ENCODE measurements at places on chromosomes 6 and 20.

- H3K4me3 ChIP-seq, result no peak overlapping the region
- H3K27ac ChIP-seq, result no peak overlapping the region
- no peak for DNase-seq
- H3K4me1 ChIP-seq, result no peaks in the 10 kb centered on the region
- no peaks in the 10 kb centered on the region for H3K36me3 ChIP-seq
Measured at GRCh38 chr6:6556161-6556737, 32.3 kb upstream of the LY86 start.

GRCh38 chr6:67887747-67888545 lies 747.1 kb upstream of the ADGRB3 start:
- peaks cover 1% of the 10 kb centered on the region for H3K36me3 ChIP-seq
- H3K27me3 ChIP-seq, result no peaks in the 10 kb centered on the region

DNA sequence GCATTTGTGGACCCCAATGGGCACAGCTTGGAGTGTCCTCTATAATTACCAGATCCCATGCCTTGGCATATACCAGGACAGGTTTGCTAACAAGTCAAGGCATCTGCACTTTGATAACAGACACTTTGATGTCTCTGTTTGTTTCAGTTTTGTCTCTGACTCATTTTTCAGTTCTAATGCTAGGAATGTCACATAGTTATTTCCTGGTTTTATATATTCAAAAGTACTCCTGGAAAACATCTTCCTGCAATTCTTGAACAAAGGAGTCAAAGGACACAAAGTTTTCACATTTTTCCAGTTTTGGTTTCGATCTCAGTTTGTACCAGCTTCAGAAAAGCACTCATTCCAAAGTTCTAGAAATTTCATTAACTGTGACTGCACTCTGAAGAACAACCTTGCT lies 188.1 kb downstream of the FOXC1 start:
- H3K27me3 ChIP-seq, result no peaks in the 10 kb centered on the region
- no peak for DNase-seq

- H3K27me3 ChIP-seq, result no peaks in the 10 kb centered on the region
- no peak overlapping the region for H3K27ac ChIP-seq
- no peak for DNase-seq
- H3K36me3 ChIP-seq, result no peaks in the 10 kb centered on the region
Measured at GRCh38 chr6:136890194-136890839, 31.8 kb upstream of the SLC35D3 start.

GRCh38 chr6:46338131-46338530 lies 153.1 kb downstream of the RCAN2 start:
- DNase-seq, result no peak
- H3K27ac ChIP-seq, result no peak overlapping the region
- no peaks in the 10 kb centered on the region for H3K4me1 ChIP-seq
- no peaks in the 10 kb centered on the region for H3K36me3 ChIP-seq
- no peaks in the 10 kb centered on the region for H3K27me3 ChIP-seq

GRCh38 chr6:144744720-144745119 lies 459.6 kb downstream of the UTRN start:
- no peak for DNase-seq
- H3K27me3 ChIP-seq, result no peaks in the 10 kb centered on the region
- H3K4me3 ChIP-seq, result no peak overlapping the region
- H3K36me3 ChIP-seq, result no peaks in the 10 kb centered on the region

- no peak for DNase-seq
- no peak overlapping the region for H3K4me3 ChIP-seq
- H3K4me1 ChIP-seq, result no peaks in the 10 kb centered on the region
- no peak overlapping the region for H3K27ac ChIP-seq
- H3K27me3 ChIP-seq, result no peaks in the 10 kb centered on the region
- H3K36me3 ChIP-seq, result no peaks in the 10 kb centered on the region
Measured at GRCh38 chr6:18334251-18334650, 52.9 kb upstream of the RNF144B start.

DNA sequence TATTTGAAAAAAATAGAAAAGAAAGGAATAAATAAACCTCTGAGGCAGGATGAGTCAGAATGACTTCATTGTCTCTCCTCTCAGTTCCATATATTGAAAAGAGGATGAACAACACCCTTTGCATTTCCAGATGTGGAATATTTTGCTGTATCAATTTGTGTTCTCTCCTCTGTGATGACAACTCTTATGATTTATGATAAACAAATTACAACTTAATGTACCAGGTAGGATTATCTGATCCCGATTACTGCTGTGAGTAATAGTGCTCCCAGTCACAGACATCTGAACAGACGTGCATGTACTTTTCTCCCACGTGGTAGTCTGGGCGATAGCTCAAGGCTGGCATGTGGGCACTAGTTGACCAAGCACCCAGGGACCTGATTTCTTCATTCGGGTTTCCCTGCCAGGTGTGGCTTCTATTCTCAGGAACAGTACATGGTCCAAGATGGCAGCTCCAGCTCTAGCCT lies 142.1 kb upstream of the SULF2 start:
- no peaks in the 10 kb centered on the region for H3K27me3 ChIP-seq
- no peaks in the 10 kb centered on the region for H3K4me1 ChIP-seq
- H3K36me3 ChIP-seq, result no peaks in the 10 kb centered on the region
- DNase-seq, result no peak
- H3K27ac ChIP-seq, result no peak overlapping the region
- H3K4me3 ChIP-seq, result no peak overlapping the region

GRCh38 chr20:32957459-32957858 lies 46.8 kb downstream of the SUN5 start:
- no peak for DNase-seq
- no peaks in the 10 kb centered on the region for H3K27me3 ChIP-seq
- H3K4me1 ChIP-seq, result no peaks in the 10 kb centered on the region
- no peak overlapping the region for H3K4me3 ChIP-seq
- H3K36me3 ChIP-seq, result no peaks in the 10 kb centered on the region
- no peak overlapping the region for H3K27ac ChIP-seq

GRCh38 chr6:132365281-132365907 lies 35.9 kb downstream of the MOXD1 start:
- H3K4me1 ChIP-seq, result no peaks in the 10 kb centered on the region
- no peak for DNase-seq
- H3K4me3 ChIP-seq, result no peak overlapping the region
- no peaks in the 10 kb centered on the region for H3K36me3 ChIP-seq
- H3K27ac ChIP-seq, result no peak overlapping the region

GRCh38 chr6:130879826-130880225 lies 52.6 kb downstream of the SMLR1 start:
- H3K36me3 ChIP-seq, result peaks cover 3% of the 10 kb centered on the region
- H3K4me3 ChIP-seq, result no peak overlapping the region
- no peak for DNase-seq
- no peak overlapping the region for H3K27ac ChIP-seq
- H3K27me3 ChIP-seq, result no peaks in the 10 kb centered on the region

- H3K4me1 ChIP-seq, result no peaks in the 10 kb centered on the region
- DNase-seq, result no peak
- no peak overlapping the region for H3K27ac ChIP-seq
- H3K36me3 ChIP-seq, result no peaks in the 10 kb centered on the region
- no peak overlapping the region for H3K4me3 ChIP-seq
Measured at GRCh38 chr6:1029141-1029540, 282.8 kb upstream of the FOXQ1 start.

DNA sequence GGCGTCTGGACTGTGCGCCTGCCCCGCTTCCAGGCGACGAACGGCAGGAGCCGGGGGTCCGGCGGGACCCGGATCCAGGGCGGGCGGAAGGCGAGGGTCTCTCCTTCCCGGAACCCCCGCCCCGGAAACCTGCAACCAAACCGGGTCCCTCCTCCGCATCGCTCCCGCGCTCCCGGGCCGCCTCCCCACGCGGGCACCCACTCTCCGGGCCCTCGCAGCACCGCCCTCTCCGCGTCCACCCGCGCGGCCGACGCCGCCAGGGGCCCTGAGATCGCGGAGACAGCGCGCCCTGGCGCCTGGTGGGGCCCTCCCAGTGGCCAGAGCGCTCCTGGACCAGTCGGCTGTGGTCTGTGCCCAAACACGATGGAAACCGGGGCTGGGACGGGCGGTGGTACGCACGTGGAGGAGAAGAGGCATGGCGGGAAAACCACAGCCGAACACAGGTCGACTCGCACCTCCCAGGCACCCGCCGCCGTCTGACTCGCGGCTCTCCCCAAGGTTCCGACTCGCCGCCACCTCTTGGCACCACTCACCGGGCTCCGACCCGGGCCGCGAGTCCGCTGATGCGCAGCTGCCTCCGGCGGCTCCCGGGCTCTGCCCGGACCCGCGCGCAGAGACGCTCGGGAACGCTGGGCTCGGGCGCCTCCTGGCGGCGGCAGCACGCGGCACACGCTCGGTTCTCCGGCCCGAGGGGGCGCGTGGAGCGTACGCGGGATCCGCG lies 7.9 kb downstream of the NKX2-2 start:
- peak; percentile 67 for DNase-seq
- no peaks in the 10 kb centered on the region for H3K36me3 ChIP-seq
- peaks cover 55% of the 10 kb centered on the region for H3K27me3 ChIP-seq
- no peak overlapping the region for H3K27ac ChIP-seq

DNA sequence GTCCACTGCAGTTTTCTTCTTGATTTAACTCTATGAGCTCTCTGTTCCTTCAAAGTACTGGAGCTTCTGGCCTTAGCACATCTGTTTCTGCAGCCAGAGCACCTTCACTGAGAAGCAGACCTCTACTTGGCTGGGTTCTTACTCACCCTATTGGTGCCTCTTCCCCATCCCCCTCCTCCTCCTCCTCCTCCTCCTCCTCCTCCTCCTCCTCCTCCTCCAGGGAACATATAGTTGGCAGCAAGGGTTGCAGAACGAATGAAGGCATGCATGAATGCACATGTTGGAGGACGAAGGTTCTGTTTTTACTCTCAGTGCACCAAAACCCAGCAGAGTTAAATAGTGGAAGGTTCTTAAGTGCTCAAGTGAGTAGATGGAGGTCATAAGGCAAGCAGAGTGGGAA lies 141.0 kb upstream of the ESR1 start:
- H3K4me1 ChIP-seq, result peaks cover 3% of the 10 kb centered on the region
- no peaks in the 10 kb centered on the region for H3K27me3 ChIP-seq
- H3K36me3 ChIP-seq, result no peaks in the 10 kb centered on the region
- H3K27ac ChIP-seq, result no peak overlapping the region

GRCh38 chr6:1027795-1028569 lies 283.9 kb upstream of the FOXQ1 start:
- H3K4me1 ChIP-seq, result no peaks in the 10 kb centered on the region
- no peaks in the 10 kb centered on the region for H3K36me3 ChIP-seq
- no peak overlapping the region for H3K4me3 ChIP-seq
- H3K27me3 ChIP-seq, result no peaks in the 10 kb centered on the region
- peak; percentile 4 for DNase-seq
- no peak overlapping the region for H3K27ac ChIP-seq

- DNase-seq, result peak; percentile 98
- peaks cover 14% of the 10 kb centered on the region for H3K4me1 ChIP-seq
- no peak overlapping the region for H3K4me3 ChIP-seq
- peak overlapping the region; percentile 91 for H3K27ac ChIP-seq
- H3K36me3 ChIP-seq, result no peaks in the 10 kb centered on the region
Measured at GRCh38 chr6:110511401-110511800, 35.0 kb upstream of the SLC22A16 start.

DNA sequence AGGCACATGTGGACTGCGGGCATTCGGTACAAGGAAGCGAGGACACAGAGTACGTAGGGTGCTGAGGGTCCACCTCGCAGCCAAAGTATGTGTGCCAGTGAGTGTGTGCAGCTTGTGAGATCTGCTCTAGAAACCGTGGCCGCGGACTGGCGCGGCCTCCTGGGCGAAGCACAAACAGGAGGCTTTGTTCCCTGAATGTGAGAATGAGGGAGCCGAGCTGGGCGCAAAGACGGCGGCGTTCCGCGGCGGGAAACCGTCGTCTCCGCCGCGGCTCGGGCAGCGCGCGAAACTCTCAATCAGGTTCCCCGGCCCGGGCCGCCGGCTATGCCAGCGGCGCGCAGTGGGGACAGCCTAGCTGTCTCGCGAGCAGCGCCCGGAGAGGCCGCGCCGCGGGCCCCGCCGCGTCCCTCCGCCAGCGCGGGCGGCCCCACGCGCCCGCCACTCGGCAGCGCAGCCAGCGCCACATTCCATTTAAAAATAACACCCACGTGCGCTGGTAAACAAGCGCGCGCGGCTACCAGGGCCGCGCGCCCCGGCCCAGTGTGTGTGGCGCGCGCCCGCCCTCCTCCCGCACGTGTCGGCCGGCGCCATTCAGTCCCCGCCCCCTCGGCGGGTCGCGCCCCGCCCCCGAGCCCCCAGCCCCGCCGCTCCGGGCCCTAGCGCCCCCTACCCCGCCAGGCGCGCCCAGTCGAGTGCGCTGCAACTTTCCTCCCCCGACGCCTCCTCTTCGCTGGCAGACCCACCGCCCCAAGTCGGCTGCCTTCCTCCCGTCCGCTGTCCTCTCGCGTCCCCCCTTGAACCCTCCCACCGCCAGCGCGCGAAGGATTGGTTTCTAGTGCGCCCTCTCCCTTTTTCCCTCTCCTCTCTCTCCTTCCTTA lies 3.0 kb upstream of the FOXO3 start:
- DNase-seq, result peak; percentile 58
- H3K36me3 ChIP-seq, result no peaks in the 10 kb centered on the region
- H3K27me3 ChIP-seq, result no peaks in the 10 kb centered on the region

DNA sequence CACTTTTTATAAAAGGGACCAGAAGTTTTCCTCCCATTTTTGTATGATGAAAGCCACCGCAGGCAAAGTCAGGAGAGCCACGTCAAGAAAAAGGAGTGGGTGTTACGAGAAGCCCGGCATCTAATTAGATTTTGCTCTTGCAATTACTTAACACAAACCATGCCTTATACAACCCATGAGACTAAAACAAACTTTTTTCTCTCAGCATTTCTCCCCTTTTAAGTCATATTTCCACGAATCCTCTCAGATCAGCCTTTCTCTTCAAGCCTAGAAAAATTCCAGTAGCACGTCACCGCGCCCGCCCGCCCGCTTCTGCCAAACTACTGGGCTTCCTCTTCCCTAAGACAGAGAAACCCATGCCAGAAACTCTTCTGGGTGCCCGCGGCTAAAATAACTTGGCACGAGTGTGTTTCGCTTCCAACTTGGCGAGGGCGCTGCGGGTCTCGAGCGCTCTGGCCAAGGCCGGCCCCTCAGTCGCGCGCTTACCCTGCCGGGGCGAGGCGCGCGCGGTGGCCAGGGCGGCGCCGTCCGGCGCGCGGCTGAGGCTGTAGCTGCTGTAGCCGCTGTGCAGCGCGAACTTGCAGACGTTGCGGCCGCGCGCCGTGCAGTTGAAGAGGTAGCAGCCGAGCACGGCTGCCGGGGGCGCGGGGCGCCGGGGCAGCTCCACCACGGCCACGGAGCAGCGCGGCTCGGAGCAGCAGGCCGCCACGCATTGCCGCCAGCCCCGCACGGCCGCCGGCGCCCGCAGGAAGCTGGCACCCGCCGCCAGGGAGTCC lies 1.0 kb downstream of the LRP11 start:
- H3K27ac ChIP-seq, result no peak overlapping the region
- peak; percentile 93 for DNase-seq
- no peaks in the 10 kb centered on the region for H3K27me3 ChIP-seq
- H3K36me3 ChIP-seq, result no peaks in the 10 kb centered on the region
- H3K4me3 ChIP-seq, result peak overlapping the region; percentile 84

- no peaks in the 10 kb centered on the region for H3K36me3 ChIP-seq
- no peak overlapping the region for H3K4me3 ChIP-seq
- H3K27ac ChIP-seq, result no peak overlapping the region
- H3K27me3 ChIP-seq, result no peaks in the 10 kb centered on the region
- no peaks in the 10 kb centered on the region for H3K4me1 ChIP-seq
- no peak for DNase-seq
Measured at GRCh38 chr6:96645106-96645505, 82.2 kb downstream of the FHL5 start.

GRCh38 chr6:142183351-142183750 lies 36.3 kb downstream of the VTA1 start:
- DNase-seq, result no peak
- no peaks in the 10 kb centered on the region for H3K36me3 ChIP-seq
- H3K4me1 ChIP-seq, result no peaks in the 10 kb centered on the region
- H3K27ac ChIP-seq, result no peak overlapping the region
- no peaks in the 10 kb centered on the region for H3K27me3 ChIP-seq
- H3K4me3 ChIP-seq, result no peak overlapping the region
